Activated T-cell treated with anti-CD3 and anti-CD28 coated beads, Interleukin-2, amount 50 U/mL, for 72 hours (primary cell): ENCODE measurements at places on chromosomes 7 and 10.

- no peak for DNase-seq
Measured at GRCh38 chr10:86072413-86072812, 294.2 kb downstream of the GRID1 start.

GRCh38 chr10:51000164-51000563 is 74.1 kb upstream of the PRKG1 start:
- DNase-seq: no peak

DNA sequence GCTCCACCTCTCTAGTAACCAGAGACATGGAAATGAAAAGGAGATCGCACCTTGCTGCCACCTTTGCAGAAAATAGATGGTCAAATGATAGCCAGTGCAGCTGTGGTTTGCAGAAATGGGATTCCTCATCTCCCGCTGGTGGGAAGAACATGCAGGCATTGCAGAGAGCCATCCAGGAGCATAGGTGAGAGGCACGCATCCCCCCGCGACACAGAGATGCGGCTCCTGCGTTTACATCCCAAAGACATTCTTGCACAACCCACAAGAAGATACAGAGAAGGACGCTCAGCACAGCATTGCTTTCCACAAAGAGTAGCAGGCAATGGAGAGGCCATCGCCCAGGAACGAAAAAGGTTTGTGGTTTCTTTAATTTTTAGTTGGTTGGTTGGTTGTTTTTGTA is 56.2 kb downstream of the OAT start:
- no peak for DNase-seq

DNA sequence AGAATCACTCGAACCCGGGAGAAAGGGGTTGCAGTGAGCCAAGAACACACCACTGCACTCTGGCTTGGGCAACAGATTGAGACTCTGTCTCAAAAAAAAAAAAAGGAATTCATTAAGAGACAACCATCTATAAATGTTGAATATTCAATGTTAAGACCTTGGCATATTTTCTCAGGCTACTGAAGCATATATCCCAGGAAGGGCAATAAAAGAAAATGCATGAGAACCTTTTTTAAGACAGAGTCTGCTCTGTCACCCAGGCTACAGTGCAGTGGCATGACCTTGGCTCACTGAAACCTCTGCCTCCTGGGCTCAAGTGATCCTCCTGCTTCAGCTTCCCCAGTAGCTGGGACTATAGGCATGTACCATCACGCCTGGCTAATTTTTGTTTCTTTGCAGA is 165.0 kb downstream of the JMJD1C start:
- no peak for DNase-seq

DNA sequence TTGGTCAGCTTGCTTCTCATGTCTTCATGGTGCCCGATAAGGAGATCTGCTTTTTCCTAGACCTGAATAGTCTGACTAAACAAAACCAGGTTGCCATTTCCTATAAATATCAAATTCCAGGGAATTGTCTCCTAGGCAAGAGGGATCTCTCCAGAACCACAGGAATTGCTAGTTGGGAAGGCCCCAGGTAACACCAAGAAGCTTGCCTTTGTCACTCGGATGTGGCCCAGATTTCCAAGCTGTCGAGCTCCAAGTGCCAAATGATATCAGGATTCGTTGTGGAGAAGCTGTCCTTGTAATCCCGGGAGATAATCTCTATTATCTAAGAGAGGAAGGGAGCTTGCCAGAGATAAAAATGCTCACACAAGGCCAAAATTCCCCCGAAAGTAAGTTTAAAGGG is 1288.5 kb upstream of the AUTS2 start:
- DNase-seq: no peak
